ENCODE measurements at places on chromosomes 5 and 9. TPM values are rescaled to one million over a fixed set of nuclear protein-coding genes. Genes with fewer than 3 reads are reported as not detected.

DNA sequence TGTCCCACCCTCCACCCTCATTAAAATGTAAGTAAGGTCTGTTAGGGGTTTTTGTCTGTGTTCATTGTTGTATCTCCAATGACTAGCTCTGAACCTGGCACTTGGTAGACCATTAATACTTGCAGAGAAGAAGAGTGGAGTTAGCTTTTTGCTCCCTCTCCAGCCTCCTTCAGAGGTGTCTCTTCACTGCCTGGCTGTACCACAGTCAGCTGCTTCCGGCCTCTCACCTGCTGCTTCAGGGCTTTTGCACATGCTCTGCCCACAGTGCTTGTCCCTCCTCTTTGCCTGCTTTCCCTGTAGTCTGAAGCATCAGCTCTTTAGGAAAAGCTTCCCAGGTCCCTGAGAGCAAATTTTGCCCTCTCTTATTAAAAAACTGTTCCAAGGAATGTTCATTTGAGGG is 83.6 kb downstream of the SNX24 start:
- no peak overlapping the region for H3K27ac ChIP-seq
- H3K36me3 ChIP-seq = no peaks in the 10 kb centered on the region
- H3K27me3 ChIP-seq = no peaks in the 10 kb centered on the region
- DNase-seq = no peak
- no peaks in the 10 kb centered on the region for H3K4me1 ChIP-seq
- H3K4me3 ChIP-seq = no peak overlapping the region

DNA sequence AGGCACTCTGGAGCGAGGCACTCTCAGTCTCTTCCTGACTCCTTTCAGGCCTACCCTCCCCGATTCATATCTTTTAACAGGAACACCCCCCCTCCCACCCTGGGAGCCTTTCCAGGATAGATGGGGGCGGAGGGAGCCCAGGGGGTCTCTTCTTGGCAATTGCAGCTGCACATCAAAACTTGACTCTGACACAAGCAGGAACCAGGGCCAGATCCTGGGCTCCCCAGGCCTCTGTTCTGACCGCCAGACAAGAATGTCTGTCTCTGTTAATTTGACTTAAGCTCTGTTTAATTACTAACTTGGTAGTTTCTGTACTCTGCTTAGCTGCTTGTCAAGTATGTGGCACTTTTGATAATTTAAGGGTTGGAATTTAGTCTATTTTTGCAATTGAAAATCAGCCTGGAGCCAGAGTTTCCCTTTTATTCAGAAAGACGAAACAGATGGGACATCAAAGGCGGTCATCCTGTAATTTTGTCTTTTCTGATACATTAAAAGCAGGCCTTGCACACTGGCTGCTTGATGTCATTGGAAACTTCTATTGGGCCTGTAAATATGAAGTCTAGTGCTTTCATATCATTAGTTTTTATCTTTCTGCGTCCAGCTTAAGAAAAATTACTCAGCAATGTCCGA is 43.3 kb downstream of the ACTL7B start:
- no peaks in the 10 kb centered on the region for H3K4me1 ChIP-seq
- H3K27ac ChIP-seq = no peak overlapping the region
- H3K36me3 ChIP-seq = no peaks in the 10 kb centered on the region
- H3K27me3 ChIP-seq = no peaks in the 10 kb centered on the region
- no peak overlapping the region for H3K4me3 ChIP-seq

DNA sequence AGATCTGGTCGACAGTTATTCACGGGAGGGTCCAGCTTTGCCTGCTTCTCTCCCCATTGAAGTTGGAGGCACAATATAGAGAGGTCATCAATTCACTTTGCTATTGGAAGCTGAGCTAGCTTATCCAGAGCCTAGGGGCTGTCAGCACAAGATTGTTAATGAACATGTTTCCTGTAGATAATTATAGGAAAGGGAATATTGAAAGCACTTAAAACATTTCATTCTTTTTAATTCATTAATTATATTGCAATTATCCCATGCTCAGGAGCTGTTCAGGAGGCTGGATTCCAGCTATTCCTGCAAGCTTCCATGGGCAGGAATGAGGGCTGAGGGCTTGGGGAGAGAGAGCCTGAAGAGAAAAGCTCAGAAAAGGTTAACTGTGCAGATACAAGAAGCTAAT is 153.1 kb upstream of the BRINP1 start:
- H3K27me3 ChIP-seq = no peaks in the 10 kb centered on the region
- no peak for DNase-seq
- no peaks in the 10 kb centered on the region for H3K4me1 ChIP-seq
- no peak overlapping the region for H3K27ac ChIP-seq
- H3K36me3 ChIP-seq = no peaks in the 10 kb centered on the region
- no peak overlapping the region for H3K4me3 ChIP-seq

TRIO gene
- total RNA-seq = 300 TPM

DNA sequence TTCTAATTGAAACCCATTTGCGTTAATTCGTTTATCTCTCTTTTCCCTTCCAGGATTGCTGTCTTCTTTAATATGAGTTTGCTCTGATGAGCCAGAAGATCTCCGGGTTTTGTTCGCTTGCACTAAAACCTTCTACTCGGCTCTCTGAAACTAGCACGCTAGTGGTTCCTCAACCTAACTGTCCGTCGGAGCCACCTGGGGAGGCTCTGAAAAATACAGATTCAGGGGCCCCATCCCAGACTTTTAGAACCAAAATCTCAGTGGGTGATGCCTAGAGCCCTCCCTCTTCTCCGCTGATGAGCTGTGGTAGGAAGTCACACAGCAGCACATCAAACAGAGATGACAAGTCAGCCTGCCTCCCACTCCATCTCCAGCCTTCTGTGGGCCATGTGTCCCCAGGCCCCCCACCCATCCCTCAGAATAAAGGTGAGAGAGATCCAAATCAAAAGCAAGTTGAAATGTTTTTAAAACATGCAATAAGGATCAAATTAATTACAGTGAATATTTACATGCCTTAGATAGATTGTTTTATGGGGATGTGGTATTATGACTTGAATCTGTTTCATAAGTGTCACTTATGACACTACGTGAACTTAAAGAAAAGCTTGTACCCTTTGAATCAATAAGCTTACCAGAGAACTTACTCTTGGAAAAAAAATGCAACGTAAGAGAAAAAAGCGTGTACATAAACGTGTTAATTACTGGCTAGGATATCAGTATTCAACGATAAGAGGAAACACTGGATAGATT is 16.4 kb downstream of the FCN2 start:
- peaks cover 18% of the 10 kb centered on the region for H3K4me1 ChIP-seq
- H3K4me3 ChIP-seq = no peak overlapping the region
- no peak for DNase-seq
- H3K36me3 ChIP-seq = no peaks in the 10 kb centered on the region
- peak overlapping the region; percentile 58 for H3K27ac ChIP-seq
- H3K27me3 ChIP-seq = no peaks in the 10 kb centered on the region

- no peaks in the 10 kb centered on the region for H3K36me3 ChIP-seq
- H3K4me3 ChIP-seq = no peak overlapping the region
- H3K4me1 ChIP-seq = no peaks in the 10 kb centered on the region
- no peak for DNase-seq
- peaks cover 17% of the 10 kb centered on the region for H3K27me3 ChIP-seq
These were observed 3.6 kb upstream of the NR5A1 start for GRCh38 chr9:124510650-124511425.

DNA sequence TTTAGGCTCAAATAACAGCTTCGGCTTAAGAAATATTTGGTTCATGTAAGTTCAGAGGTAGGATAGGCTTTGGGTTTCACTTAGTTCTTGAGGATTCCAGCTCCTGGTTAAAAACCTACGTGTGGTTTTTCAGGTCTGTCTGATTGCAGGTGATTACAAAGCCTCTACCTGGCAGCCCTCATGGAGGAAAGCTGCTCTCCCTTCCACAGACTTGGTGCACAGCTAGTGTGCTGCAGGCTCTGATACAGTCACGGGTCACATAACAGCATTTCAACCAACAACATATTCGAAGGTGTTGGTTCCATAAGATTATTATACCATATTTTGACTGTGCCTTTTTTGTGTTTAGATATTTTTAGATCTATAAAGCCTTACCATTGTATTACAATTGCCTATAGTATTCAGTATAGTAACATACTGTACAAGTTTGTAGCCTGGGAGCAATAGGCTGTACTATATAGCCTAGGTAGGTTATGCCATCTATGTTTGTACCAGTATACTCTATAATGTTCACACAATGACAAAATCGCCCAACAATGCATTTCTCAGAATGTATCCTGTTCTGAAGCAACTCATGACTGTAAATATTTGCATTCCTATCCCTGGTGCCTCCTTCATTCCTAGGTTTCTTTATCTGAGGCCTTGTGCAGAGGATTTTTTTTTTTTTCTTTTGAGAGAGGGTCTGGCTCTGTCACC is 8.0 kb upstream of the DCP2 start:
- H3K36me3 ChIP-seq = no peaks in the 10 kb centered on the region
- H3K27me3 ChIP-seq = no peaks in the 10 kb centered on the region
- DNase-seq = no peak
- H3K27ac ChIP-seq = no peak overlapping the region
